Endothelial cell of umbilical vein (primary cell): ENCODE measurements at places on chromosomes 1 and 21.

GRCh38 chr1:235429143-235429542 lies 61.9 kb downstream of the TBCE start:
- no peak for DNase-seq

GRCh38 chr1:85471558-85471957 lies 6.6 kb upstream of the DDAH1 start:
- no peak for DNase-seq

DNA sequence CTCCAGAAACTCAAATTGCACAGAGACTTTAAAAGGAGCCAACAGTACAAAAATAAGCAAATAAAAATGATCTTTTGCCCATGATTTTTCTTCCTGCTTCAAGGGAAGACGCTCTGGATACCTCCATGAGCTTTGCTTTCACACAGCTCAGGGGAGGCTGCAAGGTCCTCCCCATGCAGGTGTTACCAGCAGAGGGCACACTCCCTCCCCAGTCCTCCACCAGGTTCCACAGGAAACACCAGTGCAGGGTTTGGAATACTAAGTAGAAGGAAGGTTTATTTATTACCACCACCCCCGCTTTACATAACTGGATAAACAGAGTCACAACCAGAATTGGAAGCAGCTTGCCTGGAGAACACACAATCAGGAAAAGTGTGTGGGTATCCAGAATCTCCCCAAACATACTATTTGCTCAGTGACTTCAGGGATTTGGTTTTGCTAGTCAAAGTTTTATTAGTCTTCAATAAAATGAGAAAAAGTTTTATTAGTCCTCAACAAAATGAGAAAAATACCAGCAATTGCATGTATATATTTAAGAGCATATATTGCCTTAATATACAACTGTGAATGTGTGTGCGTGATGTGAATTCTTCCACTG lies 37.3 kb downstream of the HSD3B1 start:
- no peak for DNase-seq

DNA sequence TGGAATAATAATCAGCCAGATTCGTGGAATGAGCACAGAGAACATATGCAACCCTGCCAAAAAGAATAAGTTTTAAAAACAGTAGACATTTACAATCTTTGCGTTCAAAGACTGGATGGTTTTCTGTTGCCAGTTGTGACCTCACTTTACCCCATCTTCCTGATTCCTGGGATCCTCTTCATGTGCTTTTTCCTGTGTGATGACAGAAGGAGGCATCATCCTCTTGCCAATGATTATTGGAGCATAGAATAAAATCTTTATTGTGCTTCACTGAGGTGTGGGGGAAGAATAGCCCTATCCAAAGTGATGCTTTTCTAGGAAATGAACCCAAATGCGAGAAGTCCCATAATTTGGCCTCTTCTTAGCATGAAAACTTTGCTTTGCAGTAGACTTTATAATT lies 15.0 kb upstream of the BARHL2 start:
- DNase-seq = no peak

- peak; percentile 51 for DNase-seq
Observed at GRCh38 chr1:12174924-12175810, 8.4 kb downstream of the TNFRSF1B start.

DNA sequence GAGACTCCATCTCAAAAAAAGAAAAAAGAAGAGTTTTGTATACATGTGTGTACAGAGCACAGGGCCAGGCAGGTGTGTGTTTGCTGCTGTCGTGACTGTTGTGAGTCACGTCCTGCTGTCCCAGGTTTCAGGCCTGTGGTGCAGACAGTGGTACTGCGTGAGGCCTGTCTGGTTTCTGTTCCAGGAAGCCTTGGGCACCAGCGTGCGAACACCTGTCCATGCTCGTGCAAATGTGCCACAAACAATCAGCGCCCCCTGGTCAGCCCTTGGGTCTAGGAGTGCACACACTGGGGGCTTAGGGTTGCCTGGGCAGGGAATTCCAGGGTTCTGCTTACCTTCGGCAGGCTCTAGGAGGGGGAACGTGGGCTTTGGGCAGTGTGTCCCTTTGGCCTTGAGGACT lies 16.9 kb downstream of the GPR157 start:
- DNase-seq = no peak

- DNase-seq = no peak
Observed at GRCh38 chr1:220338759-220339158, 66.5 kb upstream of the RAB3GAP2 start.

DNA sequence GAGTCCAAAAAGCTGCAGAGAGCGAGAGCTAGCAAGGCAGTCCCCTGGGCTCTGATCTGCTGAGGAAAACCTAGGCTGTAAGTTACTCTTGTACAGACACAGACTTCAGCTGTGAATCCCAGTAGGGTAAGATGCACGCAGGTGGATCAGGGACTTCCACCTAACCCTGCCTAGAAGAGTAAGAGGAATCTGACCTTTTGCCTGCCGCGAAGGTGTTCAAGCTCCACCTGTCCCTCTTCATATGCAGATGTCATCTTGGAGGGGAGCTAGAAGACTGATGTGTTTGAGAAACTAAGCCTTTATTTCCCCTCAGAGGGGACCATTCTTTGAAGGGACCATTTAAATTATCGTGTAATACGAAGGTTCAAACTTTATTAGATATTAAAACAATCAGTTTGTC lies 108.6 kb upstream of the USP24 start:
- no peak for DNase-seq

GRCh38 chr1:11721311-11721710 lies 14.6 kb upstream of the AGTRAP start:
- DNase-seq = no peak

- no peak for DNase-seq
Observed at GRCh38 chr1:109838838-109839240, 71.8 kb upstream of the CSF1 start.

DNA sequence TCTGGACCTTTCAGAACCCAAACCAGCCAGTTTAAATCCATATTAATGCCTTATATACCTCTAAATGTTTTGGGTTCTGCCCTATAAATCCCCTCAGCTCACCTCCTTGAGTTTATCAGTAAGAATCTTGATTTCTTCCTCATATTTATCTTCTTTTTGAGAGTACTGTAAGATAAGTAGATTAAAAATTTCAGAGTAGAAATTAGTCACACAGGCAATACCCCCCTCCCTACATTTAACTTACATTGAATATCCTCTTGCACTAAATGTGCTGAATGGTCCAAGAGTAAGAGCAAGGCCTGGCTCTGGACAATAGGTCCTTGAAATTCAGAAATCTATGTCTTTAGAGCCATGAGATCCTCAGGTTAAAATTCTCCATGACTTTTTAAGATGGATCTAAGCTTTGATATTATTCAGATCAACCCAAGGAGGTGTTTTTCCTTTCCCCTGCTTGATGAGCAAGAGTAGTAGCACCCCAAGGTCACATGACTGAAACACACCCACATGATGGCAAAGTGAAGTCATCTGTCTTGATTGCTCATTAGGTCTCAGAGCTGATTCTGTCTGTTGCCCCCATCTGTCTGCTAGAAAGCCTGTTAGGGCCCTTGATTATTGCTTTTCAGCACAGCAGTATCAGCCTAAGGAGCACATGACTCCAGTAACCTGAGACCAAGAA lies 15.8 kb upstream of the NUP210L start:
- DNase-seq = no peak

GRCh38 chr1:54597455-54598030 lies 25.8 kb downstream of the FAM151A start:
- no peak for DNase-seq

- DNase-seq = no peak
Observed at GRCh38 chr21:43269440-43269839, 100.6 kb downstream of the CRYAA start.

- no peak for DNase-seq
Observed at GRCh38 chr1:46581681-46582455, 22.2 kb downstream of the MKNK1 start.

GRCh38 chr1:171140401-171140800 lies 44.7 kb upstream of the FMO2 start:
- no peak for DNase-seq

DNA sequence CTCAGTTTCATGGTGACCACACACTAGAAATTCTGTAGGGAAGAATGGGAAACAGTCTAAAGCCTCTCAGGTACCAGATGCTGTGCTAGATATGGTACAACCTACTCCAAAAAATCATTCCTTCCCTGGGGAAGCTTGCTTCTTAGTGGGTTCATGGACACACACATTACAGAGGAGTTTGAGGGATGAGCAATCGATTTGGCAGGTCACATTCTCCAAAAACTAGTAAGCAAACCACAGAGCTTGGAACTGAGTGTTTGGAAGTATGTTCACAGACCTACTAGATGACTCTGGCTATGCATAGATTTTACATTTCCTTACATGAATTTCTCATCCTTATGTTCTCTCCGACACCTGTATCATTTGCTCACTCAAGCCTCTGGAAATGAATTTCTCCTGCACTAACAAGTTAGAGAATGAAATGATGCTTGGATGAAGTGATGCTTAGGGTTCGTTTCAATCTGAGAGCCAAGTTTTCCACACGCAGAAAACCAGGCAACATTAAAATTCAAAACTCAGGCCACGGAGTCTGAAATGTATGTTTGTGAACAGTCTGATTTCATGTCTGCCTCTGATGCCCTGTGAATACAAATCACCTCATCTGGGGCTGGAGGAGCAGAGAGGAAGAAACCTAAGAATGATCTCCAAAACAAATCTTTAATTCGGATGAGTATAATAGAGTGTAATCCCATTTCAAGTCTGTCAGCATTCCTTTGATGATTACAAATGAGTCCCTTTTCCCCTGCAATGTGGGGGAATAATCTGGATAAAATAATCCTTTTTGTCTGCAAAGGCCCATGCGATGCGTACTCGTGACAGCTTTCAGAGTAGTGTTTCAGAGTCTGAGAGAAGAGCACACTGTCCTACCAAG lies 11.0 kb downstream of the EVA1C start:
- no peak for DNase-seq

- DNase-seq = no peak
Observed at GRCh38 chr1:106223213-106223612, 833.3 kb upstream of the PRMT6 start.

GRCh38 chr1:33347650-33347992 lies 26.7 kb upstream of the A3GALT2 start:
- DNase-seq = peak; percentile 48

DNA sequence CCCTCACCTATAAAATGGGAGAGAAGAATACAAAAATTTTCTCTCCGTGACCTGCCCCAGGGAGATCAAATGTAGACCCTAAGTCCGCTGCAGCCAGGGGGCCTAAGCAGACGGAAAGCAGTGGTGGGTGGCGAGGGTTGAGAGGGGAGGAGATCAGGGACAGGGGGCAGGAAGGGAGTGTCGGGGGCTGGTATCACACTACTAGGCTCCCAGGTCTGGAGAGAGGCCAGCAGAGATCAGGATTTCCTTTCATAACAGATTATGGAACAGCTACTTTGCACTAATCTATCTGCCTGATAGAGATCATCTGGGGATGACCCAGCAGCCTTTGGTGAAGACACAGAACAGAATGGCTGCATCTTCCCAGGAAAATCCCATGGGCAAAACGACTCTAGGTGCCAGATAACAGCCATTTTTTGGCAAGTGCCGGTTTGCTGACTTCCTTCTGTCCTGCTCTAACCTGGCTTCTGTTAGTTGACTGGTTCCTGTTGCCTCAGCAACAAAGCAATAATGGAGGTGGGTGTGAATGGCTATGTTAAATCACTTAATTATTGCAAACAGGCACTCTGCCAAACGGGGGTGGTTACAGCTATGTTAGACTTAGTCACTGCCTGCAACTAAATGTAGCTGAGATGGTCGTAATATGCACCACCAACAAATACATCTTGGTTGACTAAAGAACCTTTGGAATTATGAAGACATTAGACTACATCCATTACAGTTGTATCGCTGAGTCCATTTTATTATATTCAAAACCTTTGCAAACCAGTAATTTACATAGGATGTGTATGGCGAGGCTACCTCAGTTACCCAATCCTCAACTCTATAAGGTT lies 30.0 kb upstream of the EPS8L3 start:
- DNase-seq = peak; percentile 89

DNA sequence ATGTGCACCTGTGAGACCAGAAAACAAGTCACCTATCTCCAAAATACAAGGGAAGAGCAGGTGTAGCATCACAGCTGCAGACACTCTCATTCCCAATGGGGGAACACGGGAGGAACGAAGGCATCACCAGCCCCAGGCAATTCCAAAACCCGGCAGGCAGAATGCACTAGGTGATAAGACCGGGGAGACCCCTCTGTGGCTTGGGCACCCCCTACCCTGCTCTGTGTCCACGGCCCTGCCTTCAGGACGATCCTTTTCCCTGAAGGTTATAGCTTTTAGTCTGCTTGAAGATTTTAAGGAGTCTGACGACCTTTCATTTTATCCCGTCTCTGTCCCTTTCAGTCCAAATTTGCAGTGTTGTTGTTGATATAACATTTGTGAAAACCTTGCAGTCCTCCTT lies 19.2 kb downstream of the TRPM2 start:
- DNase-seq = no peak

DNA sequence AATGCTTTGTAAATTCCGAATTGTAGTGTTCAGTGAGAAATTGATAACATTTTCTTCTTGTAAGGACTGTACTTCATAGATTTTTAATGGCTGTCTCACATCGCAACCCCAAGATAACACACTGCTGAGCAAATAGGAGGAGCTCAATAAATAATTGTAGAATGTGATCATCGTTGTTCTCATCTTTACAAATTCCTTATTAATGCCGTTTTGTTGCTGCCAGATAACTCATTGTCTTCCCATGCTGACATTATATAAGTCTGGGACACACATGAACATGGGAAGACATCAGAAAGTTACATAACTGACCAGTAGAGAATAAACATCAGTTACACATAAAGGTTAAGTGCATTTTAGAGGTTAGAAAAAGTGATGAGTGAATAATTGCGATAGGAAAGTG lies 46.4 kb upstream of the TSPAN2 start:
- no peak for DNase-seq

DNA sequence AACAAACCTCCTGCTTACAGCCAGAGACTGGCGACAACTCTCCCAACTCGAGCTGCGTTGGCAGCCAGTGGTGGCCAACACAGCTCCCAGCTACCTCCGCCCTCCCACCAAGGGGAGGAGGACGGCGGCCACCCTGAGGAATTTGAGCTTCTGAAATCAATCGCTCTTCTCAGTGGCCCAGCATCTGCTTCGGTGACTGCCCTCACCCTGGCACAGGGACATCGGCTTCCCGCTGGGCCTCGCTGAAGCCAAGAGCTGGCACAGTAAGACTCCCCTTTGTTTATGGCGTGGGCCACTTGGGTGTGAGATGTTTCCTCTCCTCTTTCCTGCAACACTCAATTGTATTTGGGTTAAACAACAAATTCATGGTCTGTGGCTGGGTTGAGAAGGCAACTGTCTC lies 136.2 kb downstream of the ZBTB18 start:
- no peak for DNase-seq

- DNase-seq = no peak
Observed at GRCh38 chr1:115336741-115337140, 1.3 kb downstream of the NGF start.
